ENCODE measurements at places on chromosomes 4 and X.

- DNase-seq = no peak
Observed at GRCh38 chr4:15696866-15697265, 6.0 kb upstream of the BST1 start.

DNA sequence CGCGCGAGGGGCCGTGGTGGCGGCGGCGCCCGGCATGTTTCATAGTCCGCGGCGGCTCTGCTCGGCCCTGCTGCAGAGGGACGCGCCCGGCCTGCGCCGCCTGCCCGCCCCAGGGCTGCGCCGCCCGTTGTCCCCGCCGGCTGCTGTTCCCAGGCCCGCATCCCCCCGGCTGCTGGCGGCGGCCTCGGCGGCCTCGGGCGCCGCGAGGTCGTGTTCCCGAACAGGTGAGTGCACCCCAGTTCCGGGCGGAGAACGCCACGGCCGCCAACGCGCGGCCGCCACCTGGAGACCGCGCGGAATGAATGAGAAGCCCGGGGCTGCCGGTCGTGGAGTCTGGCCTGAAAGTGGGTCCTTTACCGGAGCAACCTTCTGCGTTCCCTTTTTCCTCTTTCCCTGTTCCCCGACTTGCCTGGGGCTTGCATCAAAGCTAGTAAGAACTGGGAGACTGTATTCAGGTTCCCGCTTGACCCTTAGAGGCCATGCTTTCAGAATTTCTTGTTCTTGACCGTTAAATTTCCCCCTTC lies 429 bp downstream of the NOCT start:
- DNase-seq = no peak

GRCh38 chr4:122930862-122931261 lies 8.5 kb upstream of the NUDT6 start:
- DNase-seq = no peak

DNA sequence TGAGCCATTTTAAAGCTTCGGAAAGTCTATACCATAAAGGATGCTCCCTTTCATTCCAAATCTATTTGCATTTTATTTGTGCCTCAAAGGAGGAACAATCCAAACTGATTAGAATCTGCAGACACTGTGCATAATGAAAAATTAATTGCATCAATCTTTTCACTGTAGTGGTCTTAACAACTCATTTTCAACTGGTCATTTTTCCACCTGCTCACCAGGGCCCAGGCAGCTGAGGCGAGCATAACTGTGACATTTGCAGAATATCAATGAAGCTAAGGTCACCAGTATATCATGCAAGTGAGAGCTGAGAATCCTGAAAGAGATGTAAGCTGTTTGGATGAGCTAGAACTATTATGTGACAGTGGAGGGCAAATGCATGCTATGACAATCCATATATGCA lies 387.3 kb upstream of the TECRL start:
- no peak for DNase-seq

- DNase-seq = no peak
Observed at GRCh38 chrX:130869239-130869638, 33.8 kb downstream of the ENOX2 start.
